Glutamatergic neuron (in vitro differentiated cells): ENCODE measurements at places on chromosomes 11 and 22.

GRCh38 chr11:12701811-12702592, 27.8 kb downstream of the TEAD1 start:
- no peak for DNase-seq

DNA sequence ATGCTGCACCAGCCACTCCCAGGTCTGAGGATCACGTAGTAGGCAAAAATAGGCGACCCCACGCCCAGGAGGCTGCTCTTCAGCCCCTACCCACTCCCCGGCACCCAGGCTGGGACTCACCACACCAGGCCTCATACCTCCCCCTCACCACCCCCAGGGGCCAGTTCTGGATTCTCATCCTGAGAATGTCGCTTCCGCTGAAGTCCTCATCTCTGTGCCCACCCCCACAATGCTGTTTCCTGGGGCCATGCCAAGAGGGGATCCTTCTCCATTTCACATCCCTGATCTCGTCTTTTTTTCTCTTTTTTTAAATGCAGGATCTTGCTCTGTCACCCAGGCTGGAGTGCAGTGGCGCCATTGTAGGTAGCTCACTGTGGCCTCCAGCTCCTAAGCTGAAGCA, 1.7 kb upstream of the OSM start:
- no peak for DNase-seq

DNA sequence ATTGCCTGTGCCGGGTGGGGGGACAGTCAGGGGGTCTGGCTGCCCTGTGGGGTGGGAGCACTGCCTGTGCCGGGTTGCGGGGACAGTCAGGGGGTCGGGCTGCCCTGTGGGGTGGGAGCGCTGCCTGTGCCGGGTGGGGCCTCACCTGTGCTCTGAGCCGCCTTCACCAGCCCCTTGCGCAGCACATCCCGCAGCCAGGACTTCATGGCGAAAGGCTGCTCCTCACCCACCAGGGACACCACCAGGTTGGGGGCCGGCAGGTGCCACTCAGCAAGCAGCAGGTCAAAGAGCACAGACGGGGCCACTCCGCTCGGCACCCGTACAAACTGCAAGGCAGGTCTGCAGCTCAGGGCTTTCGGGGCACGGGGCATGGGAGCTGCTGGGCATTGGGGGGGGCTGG, 21.4 kb downstream of the TSSC4 start:
- DNase-seq = no peak

DNA sequence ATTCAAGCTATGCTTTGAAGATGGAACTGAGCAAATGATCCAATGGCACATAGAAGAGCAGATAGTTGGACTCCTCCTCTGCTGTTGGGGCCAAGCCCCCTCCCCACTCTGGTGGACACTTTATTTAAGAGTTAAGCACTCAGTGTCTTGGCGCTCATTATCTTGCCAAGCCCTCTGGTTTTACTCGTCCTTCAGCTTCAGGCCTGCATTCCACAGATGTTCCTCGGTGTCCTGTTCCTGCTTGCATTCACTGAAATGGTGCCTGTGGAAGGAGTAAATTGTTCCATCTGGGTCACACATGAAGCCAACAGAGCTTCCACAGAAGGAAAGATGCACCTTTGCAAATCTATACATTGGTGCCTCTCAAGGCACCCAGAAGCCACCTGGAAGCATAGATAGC, 26.1 kb downstream of the MAML2 start:
- no peak for DNase-seq

DNA sequence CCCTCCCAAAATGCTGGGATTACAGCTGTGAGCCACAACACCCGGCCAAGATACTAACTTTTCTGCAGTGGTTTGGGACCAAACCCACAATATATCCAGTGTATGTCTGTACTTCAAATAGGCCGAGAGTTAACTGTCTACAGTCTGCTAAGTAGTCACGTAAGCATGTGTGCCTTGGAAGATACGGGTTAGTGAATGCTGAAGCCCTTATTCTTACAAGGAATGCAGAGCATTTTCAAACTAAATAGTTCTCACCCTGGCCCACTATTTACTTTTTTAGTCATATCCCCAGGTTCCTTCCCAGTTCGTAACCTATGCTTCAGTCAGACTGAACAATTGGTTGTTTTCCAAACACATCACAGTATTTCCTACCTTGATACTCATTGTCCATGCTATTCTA, 176.0 kb downstream of the WNT11 start:
- no peak for DNase-seq

DNA sequence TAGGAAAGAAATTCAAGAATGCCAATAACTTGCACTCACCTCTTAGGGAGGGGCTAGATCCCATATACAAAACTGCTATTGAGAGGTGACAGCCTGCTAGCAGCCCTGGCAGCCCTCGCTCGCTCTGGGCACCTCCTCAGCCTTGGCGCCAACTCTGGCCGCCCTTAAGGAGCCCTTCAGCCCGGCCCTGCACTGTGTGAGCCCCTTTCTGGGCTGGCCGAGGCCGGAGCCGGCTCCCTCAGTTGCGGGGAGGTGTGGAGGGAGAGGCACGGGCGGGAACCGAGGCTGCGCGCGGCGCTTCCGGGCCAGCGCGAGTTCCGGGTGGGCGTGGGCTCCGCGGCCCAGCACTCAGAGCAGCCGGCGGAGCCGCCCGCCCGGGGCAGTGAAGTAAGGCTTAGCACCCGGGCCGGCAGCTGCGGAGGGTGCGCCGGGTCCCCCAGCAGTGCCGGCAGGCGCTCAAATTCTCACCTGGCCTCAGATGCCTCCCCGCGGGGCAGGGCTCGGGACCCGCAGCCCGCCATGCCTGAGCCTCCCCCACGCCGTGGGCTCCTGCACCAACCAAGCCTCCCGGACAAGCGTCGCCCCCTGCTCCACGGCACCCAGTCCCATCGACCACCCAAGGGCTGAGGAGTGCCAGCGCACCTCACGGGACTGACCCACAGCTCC, 329.9 kb downstream of the FAM181B start:
- no peak for DNase-seq
